ENCODE measurements at places on chromosomes 16 and 17. TPM values are rescaled to one million over a fixed set of nuclear protein-coding genes. Genes with fewer than 3 reads are reported as not detected.

CA5A gene
- total RNA-seq: not detected

OR2C1 gene
- not detected for total RNA-seq

NLRC3 gene
- 0.06 TPM for total RNA-seq

NHLRC4 gene
- total RNA-seq: 0.17 TPM

EPN3 gene
- total RNA-seq: not detected

HOXB1 gene
- not detected for total RNA-seq

KRTAP4-6 gene
- not detected for total RNA-seq
